Activated T-cell treated with anti-CD3 and anti-CD28 coated beads, Interleukin-2, amount 50 U/mL, for 24 hours (primary cell): ENCODE measurements at places on chromosomes 6 and 20.
A peak's percentile ranks its signal among the peaks of the same experiment; 100 is the strongest.

DNA sequence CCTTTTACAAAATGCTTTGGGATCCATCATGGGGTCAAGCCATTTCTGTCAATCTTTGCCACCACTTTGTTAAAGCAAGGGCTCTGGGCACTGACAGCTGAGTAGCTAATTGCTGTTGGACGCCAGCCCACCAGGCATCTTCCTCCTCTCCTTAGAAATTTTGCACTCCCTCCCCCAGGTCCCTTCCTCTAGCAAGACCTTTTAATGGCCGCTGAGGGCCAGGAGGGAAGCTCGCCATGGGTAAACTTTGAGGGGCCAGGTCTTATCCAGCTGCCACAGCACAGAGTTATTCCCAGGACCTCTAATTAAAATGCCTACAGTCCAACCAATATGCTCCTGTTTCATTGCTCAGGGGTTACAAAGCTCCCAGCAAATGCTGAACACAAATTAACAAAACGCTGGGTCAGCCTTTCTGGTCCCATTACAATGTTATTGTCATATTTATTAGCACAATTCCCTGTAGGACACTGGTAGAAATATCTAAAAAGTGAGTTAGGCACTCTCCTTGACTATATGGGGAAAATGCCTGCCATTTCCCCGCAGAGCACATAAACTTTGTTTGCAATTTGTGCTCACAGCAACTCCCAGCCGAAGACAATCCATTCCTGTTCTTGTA lies 16.8 kb downstream of the SCML4 start:
- DNase-seq: no peak

- DNase-seq: no peak
Observed at GRCh38 chr20:11642866-11643265, 274.8 kb upstream of the BTBD3 start.

- no peak for DNase-seq
Observed at GRCh38 chr20:47988676-47989075, 203.4 kb upstream of the SULF2 start.

GRCh38 chr6:107542192-107542668 lies 52.3 kb downstream of the SOBP start:
- no peak for DNase-seq

DNA sequence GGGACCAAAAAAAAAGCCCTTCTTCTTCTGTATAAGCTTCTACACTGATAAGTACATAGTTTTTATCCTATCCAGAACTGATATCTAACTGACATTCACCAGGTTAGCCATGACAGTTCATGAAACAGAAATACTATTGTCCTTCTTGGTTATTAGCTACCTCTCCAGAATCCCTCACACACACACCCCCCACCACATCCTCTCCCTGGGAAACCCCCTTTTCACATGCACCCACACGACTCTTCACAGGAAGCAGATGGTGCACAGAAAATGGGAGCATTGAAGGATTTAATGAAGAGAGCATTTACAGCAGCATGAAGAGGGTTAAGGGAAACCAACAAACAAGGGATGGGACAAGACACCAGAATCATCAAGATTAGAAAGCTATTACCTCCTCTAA lies 88.9 kb downstream of the FHL5 start:
- no peak for DNase-seq

DNA sequence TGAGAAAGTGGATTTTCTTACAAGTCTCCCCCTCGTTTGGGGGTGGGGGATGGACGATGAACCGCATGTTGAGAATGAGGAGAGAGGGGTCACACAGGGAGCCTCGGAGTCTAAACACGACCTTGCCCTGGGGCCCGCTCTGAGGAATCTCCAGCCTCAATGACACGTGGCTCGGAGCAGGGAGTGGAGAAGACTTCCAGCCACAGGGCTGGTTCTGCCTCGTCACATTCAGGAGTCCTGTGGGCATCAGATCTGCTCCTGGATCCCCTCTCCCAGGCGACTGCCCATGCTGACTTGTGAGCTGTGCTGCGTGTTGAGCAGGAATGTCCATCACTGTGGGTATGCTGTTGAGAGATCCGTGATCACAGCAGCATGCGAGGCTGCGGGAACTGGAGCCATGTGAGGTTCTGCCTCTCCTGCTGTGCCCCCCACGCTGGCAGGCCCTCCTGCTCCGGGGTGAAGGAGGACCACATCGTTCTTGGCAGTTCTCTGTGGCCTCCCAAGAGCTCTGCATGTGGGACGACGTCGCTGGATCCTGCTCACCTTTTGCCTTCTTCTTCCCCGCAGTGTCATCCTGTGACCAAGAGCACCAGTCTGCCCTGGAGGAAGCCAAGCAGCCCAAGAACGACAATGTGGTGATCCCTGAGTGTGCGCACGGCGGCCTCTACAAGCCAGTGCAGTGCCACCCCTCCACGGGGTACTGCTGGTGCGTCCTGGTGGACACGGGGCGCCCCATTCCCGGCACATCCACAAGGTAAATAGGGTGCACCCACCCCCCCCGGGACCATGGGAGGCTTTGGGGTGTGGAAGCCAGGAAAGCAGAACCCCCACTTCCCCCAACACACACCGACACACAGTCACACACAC lies 157.5 kb downstream of the SMOC2 start:
- DNase-seq: no peak

GRCh38 chr6:163605385-163606097 lies 191.0 kb downstream of the QKI start:
- DNase-seq: no peak

DNA sequence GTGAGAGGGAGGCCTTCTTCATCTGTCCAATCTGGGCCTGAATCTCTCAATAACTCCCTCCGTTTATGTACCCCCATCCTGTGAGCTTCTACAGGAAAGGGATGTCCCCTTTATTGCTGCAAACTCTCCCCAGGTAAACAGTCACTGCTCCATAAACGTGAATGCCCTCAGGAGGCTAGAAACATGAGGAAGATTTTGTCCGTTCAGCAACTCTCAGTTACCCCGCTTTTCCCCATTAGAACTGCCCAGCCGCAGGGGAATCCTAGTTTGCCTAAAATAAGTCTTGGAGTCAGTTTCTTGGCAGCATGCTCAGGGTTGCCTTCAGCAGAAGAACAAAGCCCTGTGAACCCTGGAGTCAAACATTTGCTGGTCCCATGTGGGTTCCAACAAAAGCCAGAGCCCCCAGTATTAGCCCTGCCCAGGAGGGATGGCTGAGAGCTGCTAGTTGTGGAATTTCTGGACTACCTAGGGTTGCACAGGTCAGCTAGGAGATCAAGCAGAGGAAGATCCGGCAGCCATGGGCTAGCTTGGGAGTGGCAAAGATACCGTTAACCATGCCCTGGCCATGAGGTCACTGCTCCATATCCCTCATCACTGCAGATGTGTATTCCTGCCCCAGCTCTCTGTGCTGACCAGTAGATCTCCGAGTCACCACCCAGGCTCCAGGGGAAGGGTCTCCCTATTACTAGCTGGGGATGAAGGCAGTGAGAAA lies 640 bp downstream of the LRRN4 start:
- DNase-seq: no peak

DNA sequence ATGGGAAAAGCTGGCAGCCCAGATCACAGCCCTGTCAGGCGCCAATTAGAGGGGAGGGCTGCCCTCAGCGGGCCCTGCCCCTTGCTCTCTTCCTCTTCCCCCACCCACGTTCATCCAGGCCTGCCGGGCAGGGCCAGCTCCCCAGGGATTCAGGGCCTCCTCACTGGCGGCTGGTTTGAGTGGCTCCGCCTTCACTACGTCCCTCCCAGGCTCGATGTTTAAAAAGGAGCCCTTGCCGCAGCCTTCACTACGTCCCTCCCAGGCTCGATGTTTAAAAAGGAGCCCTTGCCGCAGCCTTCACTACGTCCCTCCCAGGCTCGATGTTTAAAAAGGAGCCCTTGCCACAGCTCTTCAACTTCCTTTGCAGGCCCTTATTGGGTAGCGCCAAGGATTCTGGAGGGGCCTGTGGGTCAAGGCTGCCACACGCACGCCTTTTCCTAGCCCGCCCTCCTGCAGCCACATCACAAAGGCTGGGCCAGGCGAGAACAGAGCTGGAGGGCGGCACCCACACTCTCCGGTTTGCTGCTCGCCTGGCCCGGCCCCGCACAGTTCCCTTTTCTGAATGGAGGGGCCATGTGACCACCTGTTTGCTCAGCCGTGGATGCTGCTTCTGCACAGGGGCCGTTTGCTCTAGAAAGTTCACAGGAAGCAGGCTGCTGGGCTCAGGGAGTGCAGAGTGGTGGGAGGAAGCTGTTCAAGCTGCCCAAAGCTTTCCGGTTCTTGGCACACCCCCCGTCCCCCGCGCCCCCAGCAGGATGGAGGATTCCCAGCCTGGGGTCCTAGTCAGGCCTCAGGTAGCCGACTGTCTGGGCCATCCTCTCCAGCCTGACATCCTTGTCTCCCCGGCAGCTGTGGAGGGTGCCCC lies 1.6 kb downstream of the SLC17A9 start:
- DNase-seq: peak; percentile 67

GRCh38 chr6:145067430-145067829 lies 667.9 kb downstream of the EPM2A start:
- no peak for DNase-seq

GRCh38 chr6:143807103-143807772 lies 35.9 kb upstream of the LTV1 start:
- no peak for DNase-seq

DNA sequence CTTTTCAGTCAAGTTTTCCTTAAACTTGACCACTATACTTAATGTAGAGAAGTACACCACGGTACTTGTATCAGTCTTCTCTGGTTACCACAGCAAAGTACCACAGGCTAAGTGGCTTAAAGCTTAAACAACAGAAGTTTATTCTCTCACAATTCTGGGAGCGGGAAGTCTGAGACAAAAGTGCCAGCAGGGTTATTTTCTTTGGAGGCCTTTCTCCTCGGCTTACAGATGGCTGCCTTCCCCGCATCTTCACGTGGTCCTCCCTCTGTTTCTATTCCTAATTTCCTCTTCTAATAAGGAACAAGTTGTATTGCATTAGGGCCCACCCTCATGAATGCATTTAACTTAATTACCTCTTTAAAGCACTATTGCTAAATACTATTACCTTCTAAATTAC lies 258.0 kb downstream of the PLCB1 start:
- no peak for DNase-seq

DNA sequence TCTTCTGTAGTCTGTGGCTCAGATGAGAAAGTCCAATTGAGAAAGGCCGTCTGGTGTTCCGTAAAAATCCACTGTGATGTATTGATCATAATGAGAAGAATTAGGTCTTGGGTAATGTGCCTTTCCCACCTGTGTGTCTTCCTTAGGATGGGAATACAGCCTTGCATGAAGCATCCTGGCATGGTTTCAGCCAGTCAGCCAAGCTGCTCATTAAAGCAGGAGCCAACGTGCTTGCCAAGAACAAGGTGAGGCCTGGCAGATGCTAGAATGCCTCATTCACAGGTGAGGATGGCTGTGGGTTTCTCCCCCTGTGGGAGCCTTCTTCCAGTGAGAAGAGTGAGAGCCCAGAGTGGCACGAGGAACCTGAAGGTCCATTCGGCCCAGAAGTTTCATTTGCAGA lies 32.7 kb downstream of the LYRM2 start:
- DNase-seq: no peak

DNA sequence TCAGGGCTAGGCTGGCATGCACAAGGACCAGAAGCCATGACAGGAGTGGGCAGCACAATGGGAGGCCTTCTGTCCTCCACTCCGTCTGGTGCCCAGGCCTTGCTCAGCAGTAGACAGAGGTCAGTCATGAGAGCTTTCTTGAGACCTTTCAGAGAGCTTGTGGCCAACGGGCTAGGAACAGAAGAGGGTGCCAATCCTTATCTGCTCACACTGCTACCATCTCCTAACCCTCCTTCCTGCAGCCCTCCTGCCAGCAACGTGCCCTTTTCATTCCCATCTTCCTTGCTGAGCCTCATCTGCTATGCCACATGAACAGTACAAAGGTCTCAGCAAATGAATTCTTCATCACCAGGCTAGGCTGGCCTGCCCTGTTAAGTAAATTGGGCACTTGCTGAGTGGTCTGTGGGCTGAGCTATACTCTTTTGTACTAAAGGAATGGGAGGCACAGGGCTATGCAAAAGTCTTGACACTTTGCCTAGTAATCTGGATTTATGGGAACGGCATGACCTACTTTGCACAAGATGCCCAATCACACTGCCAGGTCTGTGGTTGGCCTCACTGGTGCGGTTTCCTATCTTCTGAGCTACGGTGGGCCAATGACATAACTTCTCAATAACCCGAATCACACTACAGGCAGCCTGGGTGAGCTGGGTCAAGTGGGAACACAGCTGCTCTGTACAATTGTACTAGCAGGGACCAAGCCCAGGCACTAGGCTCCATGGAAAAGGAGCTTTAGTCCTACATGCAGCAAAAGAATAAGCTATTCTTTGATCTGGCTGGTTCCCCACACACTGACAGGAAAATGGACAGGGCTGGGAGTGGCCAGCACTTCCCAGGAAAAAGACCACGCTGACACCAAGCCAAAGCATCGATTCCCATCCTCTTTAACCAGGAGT lies 47.8 kb downstream of the ELOVL5 start:
- DNase-seq: no peak

DNA sequence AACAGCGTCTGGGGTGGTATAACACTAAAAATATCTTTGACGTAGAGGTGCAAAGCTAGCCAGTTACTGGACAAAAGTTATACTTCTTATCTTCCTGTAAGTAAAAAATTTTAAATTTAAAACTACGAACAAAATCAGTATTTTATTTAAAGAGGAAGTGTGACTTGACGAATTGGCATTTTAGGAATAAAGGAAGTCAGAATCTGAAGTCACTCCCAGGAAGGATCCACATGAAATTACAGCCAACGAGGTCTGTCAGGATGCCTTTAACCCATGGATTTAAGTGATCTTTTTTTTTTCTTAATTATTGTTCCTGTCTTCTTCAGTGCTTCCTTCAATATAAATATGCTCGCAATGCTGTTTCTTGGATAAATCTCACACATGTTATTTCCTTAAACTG lies 27.2 kb upstream of the SNX9 start:
- DNase-seq: no peak

- no peak for DNase-seq
Observed at GRCh38 chr6:166152660-166153059, 15.0 kb downstream of the TBXT start.

DNA sequence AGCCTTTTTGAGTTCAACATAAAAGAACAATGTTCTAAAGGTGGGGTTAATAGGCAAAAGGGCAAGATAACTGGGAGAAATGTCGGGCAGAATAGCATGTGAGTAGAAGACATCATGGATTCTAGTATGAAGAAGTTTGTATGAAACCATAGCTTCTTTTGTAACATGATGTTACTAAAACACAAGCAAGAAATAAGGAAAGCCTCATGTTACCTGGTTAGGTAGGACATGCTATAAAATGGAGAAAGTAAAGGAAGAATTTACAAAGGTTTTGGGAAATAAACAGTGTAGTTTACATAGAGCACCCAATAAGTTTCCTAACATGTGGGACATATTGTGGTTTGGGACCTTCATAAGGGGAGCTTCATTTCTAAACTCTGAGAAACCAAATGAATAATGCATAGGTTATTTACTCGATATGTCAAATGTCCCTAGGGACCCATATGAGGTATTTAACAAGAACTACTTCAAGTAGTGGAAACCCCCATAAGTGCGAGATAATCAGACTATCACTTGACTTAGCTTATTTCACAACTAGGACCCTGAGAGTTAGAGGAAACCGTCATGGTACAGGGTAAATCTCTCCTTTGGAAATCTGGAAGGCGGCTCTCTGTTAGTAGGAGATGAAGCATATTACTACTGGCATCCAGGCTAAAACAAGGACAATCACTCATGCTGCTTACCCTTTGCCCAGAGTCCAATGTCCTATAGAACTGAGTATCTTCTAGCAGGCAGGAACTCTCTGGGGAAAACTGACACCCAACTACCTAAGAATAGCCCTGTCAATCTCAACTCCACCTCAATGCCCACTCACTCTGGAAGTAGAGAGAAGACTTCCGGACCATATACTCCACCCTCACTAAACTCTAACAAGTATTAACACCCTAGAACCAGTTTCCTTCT lies 57.5 kb downstream of the ILRUN start:
- no peak for DNase-seq
